Activated T-cell treated with anti-CD3 and anti-CD28 coated beads for 48 hours (primary cell): ENCODE measurements at places on chromosomes 4 and X.
A peak's percentile ranks its signal among the peaks of the same experiment; 100 is the strongest.

DNA sequence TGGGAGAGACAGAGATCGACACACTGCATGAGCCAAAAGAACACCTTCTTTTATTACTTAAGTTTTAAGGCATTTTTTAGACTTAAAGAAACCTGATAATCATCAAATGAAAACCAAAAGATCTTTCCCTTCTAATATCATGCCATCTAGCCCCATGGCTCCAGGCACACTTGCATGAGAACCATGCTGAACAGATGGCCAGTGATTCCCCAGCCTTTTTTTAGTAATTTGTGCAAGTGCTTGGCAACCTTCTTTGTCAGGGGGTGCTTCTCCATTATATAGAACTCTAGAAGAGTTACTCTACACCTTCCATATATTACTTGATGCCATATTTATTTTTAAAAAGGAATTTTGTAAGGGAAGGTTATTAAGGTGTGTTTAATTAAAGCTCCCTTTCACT lies 182.2 kb upstream of the TEX13C start:
- no peak for DNase-seq

GRCh38 chr4:72076562-72076961 lies 44.8 kb downstream of the NPFFR2 start:
- DNase-seq, result no peak

- no peak for DNase-seq
Observed at GRCh38 chr4:6889101-6889735, 20.4 kb upstream of the TBC1D14 start.

DNA sequence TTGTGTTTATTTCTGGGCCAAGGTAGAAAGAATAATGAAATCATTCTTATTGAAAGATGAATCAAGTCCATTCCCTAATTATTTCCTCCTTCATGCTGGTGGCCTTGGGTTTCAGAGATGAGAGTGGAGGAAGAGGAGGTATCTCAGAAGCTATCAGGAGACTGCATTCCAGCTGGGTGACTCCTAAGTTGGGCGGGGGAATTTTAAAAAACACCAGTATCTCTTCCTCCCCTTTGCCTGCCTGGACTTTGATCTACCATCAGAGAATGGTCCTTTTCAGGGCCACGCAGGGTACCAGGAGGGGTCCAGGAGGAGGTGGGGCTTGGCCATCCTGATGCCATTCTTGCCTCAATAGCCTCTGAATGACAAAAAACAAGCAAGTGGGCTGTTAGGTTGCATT lies 104.4 kb downstream of the ASMT start:
- no peak for DNase-seq

DNA sequence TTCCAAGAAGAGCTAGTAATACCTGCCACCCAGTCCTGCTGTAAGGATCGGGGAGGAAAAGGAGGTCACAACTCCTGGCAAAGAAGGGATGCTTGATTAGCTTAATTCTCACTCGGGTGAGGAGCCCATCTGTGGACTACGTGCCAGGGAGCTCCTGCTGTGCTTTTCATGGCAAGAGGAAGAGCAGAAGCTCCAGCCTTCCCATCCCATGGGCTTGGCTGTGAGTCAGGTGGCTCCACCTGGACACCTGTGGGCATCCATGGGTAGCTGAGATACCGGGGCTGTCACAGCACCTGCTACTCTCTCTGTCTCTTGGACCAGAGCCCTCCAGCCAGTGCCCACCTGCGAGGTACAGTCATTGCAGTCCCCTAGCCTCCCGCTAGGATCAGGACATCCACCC lies 18.0 kb downstream of the CLNK start:
- no peak for DNase-seq

DNA sequence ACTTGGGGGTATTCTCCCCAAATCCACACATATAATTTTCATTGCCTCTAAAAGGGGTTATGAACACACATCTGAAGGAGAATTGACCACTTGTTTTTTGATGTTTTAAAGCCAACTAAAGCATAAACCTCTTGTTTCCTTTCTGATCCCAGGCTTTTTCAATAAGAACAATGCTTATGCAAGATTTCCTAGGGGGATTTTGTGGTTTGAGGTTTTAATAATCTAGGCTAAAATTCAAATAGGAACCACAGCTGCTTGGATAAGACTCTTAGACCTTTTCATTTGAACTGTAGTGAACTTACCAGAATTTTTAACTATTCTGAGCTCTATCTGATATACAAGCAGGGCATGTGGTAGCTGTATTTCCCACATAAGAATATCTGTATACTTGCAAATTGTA lies 651.1 kb downstream of the ANKRD50 start:
- DNase-seq, result no peak

GRCh38 chrX:42678133-42678532 lies 99.8 kb downstream of the PPP1R2C start:
- DNase-seq, result no peak

DNA sequence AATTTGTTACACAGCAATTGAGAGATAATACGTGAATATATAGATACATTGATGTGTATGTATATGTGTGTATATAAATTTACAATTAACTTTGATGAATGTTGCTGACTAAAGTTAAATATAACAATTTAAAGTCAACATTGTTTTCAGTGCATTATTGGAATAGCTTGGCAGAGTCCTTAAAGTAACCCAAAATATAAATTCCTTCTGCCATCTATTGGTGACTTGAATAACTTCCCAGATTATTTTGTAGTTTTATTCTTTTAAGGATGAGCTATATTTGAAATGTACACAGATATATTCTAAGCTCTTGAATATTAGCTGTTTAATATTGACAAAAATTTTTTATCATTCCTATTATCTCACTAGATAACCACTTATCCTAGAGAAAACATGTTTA lies 298.2 kb upstream of the FSTL5 start:
- no peak for DNase-seq

- no peak for DNase-seq
Observed at GRCh38 chrX:151009582-151009981, 26.4 kb downstream of the HMGB3 start.

DNA sequence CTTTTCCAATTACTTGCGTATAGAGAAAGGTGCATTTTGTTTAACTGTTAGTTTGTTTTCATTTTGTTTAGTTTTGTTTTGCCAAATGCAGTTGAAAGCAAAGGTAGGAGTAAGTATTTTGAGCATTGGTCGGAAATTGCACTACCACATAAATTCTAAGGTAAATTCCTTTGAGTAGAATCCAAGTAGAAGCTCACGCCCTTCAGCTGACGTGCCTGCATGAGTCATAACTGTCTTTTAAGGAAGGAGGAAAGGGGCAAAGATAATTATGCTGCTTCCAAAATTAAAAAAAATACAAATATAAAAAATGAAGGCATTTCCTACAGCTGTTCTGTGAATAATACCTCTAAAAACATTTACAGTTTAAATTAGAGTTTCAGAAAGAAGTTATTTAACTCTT lies 110.2 kb upstream of the MYOZ2 start:
- DNase-seq, result no peak

DNA sequence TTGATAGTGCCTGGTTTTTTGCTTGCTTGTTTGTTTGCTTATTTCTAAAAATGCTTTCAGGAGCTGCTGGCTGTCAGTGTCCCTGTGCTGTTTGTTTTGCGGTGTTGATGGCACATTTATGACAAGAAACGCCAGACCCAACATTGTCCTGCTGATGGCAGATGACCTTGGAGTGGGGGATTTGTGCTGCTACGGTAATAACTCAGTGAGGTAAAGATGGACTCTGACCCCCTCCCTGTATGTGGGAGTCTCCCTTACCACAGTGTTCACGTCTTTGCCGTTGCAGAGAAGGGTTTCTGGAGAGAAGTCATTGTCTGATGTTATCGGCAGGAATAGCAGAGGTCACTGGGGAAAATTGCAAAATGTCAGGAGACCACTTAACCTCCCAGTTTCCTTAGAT lies at the start of gene ARSH:
TSS of gene ARSH (plus strand) at position 52 of the 400 bp plus-strand sequence. CDS start at position 119, 67 bp downstream.
- no peak for DNase-seq

- DNase-seq, result no peak
Observed at GRCh38 chr4:187903700-187904099, 91.9 kb upstream of the ZFP42 start.

GRCh38 chr4:101027721-101028120 lies 319.6 kb downstream of the PPP3CA start:
- DNase-seq, result no peak

DNA sequence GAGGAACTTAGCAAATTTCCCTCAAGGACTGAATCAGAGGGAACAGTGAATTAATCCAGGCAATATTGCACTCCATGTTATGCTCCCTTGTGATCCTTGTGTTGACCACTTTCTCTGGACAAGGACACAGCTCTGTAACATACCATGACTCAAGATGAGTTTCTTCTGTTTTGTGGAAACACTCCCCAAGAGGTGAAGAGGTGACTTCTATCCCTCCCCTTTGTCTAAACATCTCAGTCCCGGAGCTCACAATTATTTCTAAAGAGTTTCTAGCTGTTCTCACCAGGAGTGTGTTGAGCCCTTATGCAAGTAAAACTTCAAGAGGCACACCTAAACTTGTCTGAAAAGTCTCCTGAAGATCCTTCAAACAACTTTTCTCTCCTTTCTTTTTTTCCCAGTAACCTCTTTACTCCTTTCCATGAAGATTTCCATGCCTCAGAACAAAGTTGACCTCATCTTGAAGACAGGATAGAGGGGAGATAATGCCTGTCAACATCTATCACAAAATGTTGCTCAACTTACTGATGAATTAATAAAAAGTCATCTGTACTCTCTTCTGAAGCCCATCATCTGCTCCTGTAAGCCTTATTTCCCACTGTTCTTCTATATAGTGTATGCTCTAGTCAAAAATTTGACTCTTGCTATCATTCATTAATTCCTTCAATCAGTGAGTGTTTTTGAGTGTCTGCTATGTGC lies 429.1 kb downstream of the SPRY1 start:
- DNase-seq, result no peak

DNA sequence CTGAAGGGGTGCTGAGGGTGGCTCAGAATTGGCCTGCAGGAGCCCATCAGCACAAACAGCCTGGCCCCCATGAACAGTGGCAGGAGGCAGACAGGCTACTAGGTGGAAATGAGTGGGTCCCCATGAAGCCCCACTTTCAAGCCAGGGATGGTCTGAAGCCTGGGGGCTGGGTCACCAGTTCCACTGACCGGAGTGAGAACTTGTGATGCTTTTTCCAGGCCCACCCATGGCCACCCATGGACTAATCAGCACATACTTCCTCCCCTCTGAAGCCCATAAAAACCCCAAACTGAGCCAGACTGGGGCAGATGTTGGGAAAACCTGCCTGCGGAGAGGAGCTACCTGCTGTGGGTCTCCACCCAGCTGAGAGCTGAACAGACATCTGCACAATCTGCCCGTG lies 284.1 kb downstream of the EVC2 start:
- DNase-seq, result no peak

GRCh38 chrX:23389196-23389792 lies 54.6 kb downstream of the PTCHD1 start:
- DNase-seq, result no peak

DNA sequence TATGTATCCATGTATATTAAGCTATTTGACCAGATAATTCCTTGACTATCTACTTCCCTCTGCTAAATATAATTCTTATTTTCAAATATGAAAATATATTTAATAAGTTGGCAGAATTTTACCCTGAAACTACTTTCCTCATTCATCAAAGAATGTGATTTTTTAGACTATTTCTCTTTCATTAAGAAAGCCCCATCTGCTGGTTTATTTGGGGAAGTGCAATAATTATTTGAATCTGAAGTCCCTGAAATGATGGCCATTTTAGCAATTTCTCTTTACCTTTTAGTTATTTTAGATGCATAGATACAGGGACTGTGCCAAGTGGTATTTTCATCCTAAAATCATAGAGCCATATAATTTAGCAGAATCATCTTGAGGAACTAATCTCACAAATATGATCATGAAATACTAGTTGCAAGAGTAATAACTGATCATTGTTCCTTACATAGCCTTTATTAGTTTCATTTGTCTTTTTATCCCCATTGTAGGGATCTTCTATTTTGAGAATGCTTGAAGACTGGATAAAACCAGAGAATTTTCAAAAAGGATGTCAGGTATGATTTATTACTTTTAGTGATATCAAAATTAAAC lies 39.0 kb downstream of the ENPEP start:
- DNase-seq, result no peak

- DNase-seq, result peak; percentile 49
Observed at GRCh38 chrX:153875391-153876111, 10.4 kb downstream of the L1CAM start.

DNA sequence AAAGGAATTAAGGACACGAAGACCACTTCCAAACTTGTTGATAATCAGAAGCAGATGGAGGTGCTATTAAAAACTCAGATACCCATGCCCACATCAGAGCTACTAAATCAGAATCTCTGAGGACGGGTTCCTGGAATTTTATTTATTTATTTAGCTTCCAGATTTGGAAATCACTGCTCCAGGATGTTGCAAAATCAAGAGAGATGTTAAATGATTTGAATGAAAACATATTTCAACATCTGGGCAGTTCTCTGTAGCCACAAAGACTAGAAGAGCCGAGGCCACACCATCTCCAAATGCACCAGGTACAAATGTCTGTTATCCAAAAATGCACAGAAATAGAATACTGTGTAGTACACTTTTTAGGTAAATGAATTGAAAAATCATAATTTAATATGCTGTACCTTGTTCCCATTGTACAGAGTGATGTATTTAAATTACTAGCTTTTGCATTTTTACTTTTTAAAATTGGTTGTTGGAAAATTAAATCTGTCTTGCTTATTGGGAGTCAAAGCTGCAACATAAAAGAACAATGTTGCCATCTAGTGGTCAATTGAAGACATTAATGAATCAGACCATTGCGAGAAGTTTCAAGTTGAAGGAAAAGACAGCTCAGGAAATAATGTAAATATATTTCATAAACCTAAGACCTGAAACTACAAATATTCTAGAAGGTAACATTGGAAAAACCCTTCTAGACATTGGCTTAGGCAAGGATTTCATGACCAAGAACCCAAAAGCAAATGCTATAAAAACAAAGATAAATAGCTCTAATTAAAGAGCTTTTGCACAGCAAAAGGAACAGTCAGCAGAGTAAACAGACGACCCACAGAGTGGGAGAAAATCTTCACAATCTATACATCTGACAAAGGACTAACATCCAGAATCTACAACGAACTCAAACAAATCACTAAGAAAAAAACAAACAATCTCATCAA lies 151.3 kb upstream of the TTC29 start:
- no peak for DNase-seq

GRCh38 chr4:38495446-38495845 lies 168.6 kb upstream of the KLF3 start:
- DNase-seq, result no peak

DNA sequence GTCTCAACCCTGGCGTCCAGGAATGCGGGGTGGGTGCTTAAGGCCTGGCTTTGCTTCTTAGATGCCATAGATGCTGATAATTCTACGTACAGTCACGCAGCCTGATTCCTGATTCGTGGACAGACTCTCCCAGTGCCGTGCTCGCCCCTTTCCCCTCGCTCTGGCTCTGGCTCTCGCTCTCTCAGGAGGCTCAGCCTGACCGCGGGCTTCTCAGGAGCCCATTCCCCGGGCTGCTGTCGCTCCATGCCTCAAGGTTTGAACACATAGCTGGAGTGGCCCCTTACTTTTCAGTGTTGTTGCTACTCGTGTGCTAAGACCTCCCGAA lies 59.2 kb upstream of the ZC4H2 start:
- DNase-seq, result no peak

DNA sequence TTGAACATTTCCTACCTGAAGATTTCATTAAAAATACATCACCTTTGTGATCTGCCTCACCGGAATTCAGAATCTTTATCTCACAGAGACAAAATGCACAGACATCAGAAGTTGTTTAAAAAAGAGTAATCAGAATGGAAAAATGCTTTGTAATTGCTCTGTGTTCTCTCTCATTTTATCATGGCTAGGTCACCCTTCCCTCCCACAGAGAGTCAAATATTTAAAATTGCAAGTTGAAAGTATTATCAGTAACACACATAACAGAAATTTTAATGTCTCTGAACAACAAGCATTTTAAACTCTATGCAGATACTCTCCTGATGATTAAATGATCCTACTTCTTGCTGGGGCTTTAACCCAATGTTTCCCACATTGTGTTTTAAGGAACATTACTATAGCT lies 362.0 kb downstream of the CBLL2 start:
- no peak for DNase-seq
